ENCODE measurements at places on chromosomes 16 and 17.

GRCh38 chr16:30377050-30377811, 2.6 kb downstream of the MYL11 start:
- DNase-seq, result no peak

DNA sequence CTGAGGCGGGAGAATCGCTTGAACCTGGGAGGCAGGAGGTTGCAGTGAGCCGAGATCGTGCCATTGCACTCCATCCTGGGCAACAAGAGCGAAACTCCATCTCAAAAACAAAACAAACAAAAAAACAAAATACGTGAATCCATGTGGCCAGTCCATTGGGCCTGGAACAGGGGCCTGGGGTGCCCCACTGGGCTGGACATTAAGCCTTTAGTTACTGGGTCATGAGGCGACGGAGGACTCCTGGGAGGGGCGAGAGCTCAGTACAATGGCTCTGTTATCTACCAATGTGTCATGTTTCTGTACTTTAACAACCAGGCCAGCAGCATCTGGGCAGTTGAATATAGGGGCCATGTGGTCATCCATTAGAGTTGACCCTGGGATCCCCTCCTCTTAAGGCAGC, 18.9 kb upstream of the CLEC18A start:
- DNase-seq, result no peak

DNA sequence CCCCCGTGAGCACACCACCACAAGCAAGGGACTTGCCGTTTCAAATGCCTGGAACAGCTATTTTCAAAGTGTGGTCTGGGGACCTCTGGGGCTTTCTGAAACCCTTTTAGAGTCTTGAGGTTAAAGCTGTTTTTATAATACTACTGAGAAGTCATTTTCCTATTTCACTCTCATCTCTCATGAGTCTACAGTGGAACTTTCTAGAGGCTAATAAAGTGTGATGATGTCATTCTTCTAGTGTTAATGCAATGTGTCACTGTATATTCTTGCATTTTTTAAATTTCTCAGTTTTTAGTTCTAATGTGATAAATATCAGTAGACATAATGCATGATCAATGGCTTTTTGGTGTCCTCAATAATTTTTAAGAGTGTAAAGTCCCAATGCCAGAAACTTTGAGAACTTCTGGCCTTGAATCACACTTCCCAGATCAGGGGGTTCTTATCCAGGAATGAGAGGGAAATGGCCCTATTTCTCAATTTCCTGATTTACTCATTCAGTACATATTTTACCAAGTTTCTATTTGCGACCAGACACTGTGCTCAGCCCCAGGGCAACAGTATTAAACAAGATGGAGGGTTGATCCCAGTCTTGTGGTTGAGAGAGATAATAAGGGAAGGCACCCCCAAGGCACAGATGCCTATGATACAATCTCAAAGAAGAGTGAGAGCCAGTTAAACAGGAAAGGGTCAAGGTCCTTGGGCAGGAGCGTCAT, 444.0 kb downstream of the HS3ST3B1 start:
- DNase-seq, result peak; percentile 90

GRCh38 chr16:27289669-27290068, 21.1 kb upstream of the NSMCE1 start:
- no peak for DNase-seq

DNA sequence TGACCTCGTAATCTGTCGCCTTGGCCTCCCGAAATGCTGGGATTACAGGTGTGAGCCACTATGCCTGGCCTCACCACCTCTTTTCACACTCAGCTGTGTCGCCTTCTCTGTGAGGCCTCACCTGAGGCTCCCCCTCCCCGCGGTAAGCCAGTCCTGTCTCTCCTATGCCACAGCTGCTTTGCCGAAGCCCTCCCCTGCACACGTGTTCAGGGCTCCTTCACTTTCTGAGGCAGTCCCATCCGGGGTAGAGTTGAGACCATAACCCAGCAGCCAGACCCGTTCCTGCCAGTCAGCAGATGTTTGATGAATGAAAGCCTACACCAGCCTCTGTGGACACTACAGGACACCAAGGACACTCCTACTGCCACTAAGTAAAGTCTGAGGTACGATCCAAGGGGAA, 10.6 kb downstream of the USP7 start:
- no peak for DNase-seq

DNA sequence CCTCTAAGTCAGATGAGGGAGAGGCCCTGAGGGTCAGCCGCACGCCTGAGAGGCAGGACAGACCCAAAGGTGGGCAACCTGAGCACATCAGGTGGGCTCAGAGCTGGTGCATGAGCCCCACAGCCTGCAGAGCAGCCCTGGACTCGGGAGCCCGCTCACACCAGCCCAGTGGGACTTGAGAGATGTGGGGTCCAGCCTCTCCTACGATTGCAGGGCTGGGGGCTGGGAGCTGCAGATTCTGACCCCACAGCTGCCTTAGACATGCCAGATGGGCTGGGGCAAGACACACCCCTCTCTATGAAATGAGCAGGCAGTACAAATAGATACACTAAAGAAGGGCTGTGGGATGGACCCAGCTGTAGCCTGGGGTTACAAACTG, 77.1 kb upstream of the RBL2 start:
- DNase-seq, result no peak

DNA sequence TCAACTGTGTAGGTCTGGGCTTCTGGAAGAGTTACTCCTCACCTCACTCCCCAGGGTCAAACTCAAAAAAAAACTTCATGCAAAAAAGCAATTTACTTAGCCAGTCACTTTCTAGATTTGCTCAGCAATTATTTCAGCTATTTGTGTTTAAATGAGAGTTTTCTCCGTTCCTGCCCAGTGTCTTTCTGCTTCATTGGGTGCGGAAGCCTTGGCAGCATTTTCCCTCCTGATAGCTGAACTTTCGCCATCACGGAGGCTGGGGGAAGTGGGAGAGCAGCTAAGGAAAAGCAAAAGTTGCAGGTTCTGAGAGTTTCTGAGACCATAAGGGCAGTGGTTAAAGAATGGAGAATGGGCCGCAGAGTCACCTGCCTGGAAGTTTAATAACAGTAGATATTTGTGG, 287.1 kb upstream of the DYNLRB2 start:
- DNase-seq, result no peak

DNA sequence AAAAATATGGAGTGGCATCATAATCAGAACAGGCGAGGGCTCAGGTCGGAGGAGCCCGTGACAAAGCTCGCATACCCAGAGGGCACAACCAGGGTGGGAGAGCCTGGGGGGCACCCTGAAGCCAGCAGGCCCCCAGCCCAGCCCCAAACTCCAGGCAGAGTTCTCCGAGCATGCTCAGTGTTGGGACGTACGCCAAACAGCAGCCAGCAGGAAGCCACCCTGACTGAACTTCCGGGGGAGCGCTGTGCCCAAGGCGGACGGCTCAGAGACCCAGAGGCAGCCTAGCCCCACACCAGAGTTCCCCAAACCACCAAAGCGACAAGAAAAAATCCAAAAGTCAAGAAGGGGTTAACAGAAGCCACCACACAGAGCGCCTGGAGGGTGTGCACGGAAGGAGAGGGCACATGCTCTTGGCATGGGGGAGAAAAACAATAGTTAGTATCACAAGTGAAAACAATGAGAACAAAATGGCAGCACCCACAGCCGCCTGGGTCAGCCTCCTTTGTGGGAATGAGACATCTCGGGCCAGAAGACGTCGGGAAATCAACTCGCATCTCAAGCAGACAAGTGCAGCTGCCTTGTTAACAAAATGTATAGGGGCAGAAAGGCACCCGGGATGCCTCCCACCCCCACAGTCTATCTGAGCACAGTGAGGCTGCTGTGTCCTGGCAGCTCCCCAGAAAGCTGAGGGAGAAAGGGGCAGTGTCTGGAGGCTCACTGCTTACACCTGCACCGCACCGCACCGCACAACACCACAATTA, 11.9 kb downstream of the EXOC7 start:
- no peak for DNase-seq

DNA sequence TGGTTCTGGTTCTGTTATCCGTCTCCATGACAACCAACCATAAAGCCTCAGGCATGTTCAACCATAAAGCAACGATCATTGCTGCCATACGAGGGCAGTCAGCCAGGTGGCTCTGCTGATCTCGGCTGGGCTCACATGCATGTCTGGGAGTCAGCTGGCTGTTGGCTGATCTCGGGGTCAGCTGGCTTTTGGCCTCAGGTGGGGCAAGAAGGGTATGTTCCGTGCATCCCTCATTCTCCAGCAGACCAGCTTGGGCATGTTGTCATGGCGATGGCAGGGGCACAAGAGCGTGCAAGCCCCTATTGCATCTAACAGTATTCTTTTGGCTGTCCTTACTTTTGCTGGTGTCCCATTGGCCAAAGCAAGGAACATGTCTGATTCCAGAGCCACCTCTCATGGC, 86.2 kb downstream of the ABCC6 start:
- DNase-seq, result no peak

- DNase-seq, result no peak
Measured at GRCh38 chr17:71173991-71174390, 946.8 kb upstream of the SOX9 start.

DNA sequence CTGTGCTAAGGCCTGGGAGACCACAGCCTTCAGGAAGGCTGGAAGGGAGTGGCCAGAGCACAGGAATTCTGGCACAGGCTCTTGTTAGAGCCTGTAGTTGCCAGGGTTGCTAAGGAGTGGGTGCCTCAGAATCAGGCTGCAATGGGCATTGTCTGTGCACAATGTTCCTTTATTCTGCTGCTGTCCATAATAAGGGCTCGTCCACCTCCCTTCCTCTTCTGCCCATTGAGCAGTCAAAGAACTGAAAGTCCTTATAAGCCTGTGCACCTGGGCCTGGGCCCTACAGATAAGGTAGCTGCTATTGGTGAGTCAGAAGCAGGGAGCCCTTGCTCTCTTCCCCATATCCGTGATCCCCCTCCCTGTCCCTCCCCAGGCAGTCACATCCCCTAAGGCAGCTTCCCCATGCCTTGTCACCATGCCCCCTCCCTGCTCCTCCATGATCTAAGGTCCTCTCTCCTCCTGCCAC, 5.4 kb upstream of the CNGB1 start:
- no peak for DNase-seq

GRCh38 chr17:64145375-64145750, 15.4 kb upstream of the ERN1 start:
- DNase-seq, result no peak
